ENCODE measurements at places on chromosomes 3 and 15. TPM values are rescaled to one million over a fixed set of nuclear protein-coding genes. Genes with fewer than 3 reads are reported as not detected.

The SYNPR gene
- not detected for total RNA-seq

The CPEB1 gene
- total RNA-seq, result 62.3 TPM

The EFCAB12 gene
- total RNA-seq, result under 0.01 TPM

The INO80 gene
- 22.3 TPM for total RNA-seq

The TRIM59 gene
- 15.2 TPM for total RNA-seq

The CCNL1 gene
- 219 TPM for total RNA-seq

The RAB27A gene
- 10.3 TPM for total RNA-seq

The PTH1R gene
- 4.3 TPM for total RNA-seq

The ROPN1 gene
- total RNA-seq, result not detected

The CDC25A gene
- 1.0 TPM for total RNA-seq

The HHLA2 gene
- total RNA-seq, result not detected

The PLSCR2 gene
- not detected for total RNA-seq

The TMCO5A gene
- not detected for total RNA-seq

The P2RY14 gene
- total RNA-seq, result not detected

The NMNAT3 gene
- 2.8 TPM for total RNA-seq

The THAP10 gene
- 2.3 TPM for total RNA-seq

The THSD4 gene
- total RNA-seq, result 58.0 TPM

The AADACL2 gene
- total RNA-seq, result under 0.01 TPM
